Fibroblast of lung (primary cell): ENCODE measurements at places on chromosomes 7 and 10. TPM values are rescaled to one million over a fixed set of nuclear protein-coding genes. Genes with fewer than 3 reads are reported as not detected.
A peak's percentile ranks its signal among the peaks of the same experiment; 100 is the strongest.

DNA sequence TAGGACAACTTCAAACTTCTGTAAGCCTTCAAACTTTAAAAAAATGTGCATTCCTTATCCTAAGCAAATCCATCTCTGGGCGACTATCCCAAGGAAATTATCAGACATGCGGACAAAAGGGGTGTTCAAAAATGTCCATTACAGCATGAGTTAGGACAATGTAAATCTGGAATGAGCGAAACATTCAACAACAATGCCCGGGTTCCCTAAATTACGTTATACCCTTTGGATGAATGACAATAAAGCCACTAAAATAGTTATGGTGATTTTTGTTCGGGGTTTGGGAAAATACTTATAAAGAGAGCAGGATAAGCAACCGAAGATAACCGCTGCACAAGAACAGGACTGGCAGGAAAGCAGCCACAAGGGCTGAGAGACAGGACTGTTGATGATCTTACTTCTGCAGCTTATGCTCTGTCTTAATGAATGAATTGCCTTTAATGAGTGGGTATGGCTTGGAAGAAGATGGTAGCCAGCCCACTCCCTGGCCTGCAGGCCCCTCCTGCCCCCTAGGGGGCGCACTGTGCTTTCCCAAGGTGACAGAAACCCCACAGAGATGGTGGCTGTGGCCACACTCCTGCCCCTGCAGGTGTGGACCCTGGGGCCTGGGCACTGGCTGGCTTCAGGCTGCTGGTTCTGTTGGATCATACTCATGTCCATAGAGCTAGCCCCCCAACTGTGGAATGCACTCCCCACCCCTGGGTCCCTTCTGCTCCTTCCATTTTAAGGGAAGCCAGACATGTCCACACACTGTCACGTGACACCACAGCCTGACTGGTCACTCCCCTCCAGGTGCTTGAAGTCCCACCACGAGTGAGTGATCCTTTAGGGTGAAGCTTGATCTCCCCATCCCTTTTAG is 45.0 kb downstream of the ZCCHC24 start:
- no peaks in the 10 kb centered on the region for H3K36me3 ChIP-seq
- no peaks in the 10 kb centered on the region for H3K27me3 ChIP-seq
- DNase-seq: no peak
- peak overlapping the region; percentile 45 for H3K4me3 ChIP-seq
- peak overlapping the region; percentile 95 for H3K27ac ChIP-seq

Gene HOXA10
- under 0.01 and 0.17 TPM in 2 replicates for total RNA-seq

Gene PLCE1
- 0.33 and 1.0 TPM in 2 replicates for total RNA-seq

- H3K4me1 ChIP-seq: no peaks in the 10 kb centered on the region
- no peaks in the 10 kb centered on the region for H3K36me3 ChIP-seq
- H3K27ac ChIP-seq: no peak overlapping the region
- no peak for DNase-seq
Observed at GRCh38 chr7:101622609-101623173, 6.4 kb downstream of the MYL10 start.

DNA sequence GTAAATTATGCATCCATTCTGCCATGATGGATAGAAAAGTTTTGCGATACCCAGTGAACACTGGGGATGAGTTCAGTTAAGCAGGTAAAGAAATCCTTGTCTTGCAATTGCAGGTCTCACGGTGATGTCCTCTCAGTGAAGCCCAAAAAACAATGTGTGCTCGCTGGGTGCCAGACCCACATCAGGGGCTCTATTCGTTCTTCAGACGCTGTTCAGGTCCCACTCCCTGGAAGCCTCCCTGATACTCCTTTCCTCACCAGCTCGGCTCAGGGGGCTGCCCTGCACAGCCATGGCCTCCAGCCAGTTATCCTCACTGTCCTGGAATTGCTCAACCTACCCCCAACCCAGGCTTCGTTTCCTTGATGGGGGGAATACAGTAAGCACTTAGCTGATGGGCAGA is 323.5 kb downstream of the ADARB2 start:
- no peaks in the 10 kb centered on the region for H3K4me1 ChIP-seq
- DNase-seq: no peak
- H3K27me3 ChIP-seq: no peaks in the 10 kb centered on the region
- H3K4me3 ChIP-seq: no peak overlapping the region
- H3K36me3 ChIP-seq: no peaks in the 10 kb centered on the region

- no peak for DNase-seq
- H3K4me3 ChIP-seq: no peak overlapping the region
- no peaks in the 10 kb centered on the region for H3K36me3 ChIP-seq
- no peaks in the 10 kb centered on the region for H3K27me3 ChIP-seq
- H3K4me1 ChIP-seq: no peaks in the 10 kb centered on the region
Observed at GRCh38 chr7:37095122-37095521, 353.5 kb downstream of the ELMO1 start.

DNA sequence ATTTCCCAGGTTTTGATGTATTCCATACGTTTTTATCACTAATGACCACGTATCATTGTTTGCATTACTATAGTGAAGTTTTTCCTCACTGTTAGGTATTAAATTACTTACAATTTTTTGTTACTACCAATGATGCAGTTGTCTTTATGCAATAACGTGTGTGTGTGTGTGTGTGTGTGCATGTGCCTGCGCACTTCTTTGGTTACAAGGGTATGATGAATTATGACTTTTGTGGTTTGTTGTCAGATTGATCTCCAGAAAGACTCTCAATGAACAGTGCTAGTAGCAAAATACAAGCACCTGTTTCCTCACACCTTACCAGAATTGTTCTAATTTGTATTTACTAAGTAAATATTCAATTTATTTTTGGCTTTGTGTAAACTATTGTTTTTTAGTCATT is 51.5 kb downstream of the MCMBP start:
- no peak for DNase-seq
- H3K27me3 ChIP-seq: no peaks in the 10 kb centered on the region
- no peak overlapping the region for H3K4me3 ChIP-seq
- no peaks in the 10 kb centered on the region for H3K4me1 ChIP-seq
- peaks cover 2% of the 10 kb centered on the region for H3K36me3 ChIP-seq

Gene TRIM73
- total RNA-seq: 0.51 and 1.3 TPM in 2 replicates

DNA sequence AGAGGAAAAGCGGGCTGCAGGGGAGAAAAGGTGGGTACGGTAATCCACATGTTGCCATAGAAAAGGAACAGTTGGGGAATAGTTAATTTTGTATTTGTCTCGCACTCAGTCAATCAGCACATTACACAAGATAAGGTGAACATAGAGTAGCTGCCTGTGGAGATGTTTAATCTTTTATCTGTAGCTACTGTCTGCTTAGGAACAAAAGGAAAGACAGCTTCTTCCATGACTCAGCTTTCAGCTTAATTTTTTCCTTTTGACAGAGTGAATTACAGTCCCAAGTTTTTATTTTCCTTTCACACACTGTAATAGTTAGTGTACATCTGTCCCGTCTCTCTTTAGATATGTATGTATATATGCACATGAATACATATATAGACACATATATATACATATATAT is 39.3 kb upstream of the PODXL start:
- H3K4me3 ChIP-seq: no peak overlapping the region
- no peak overlapping the region for H3K27ac ChIP-seq
- no peaks in the 10 kb centered on the region for H3K36me3 ChIP-seq
- DNase-seq: no peak
- H3K4me1 ChIP-seq: no peaks in the 10 kb centered on the region

GRCh38 chr10:101133489-101134298 is 2.6 kb downstream of the TLX1 start:
- no peak for DNase-seq
- H3K4me3 ChIP-seq: no peak overlapping the region
- H3K27ac ChIP-seq: no peak overlapping the region
- no peaks in the 10 kb centered on the region for H3K36me3 ChIP-seq
- H3K4me1 ChIP-seq: no peaks in the 10 kb centered on the region
- peaks cover 91% of the 10 kb centered on the region for H3K27me3 ChIP-seq

DNA sequence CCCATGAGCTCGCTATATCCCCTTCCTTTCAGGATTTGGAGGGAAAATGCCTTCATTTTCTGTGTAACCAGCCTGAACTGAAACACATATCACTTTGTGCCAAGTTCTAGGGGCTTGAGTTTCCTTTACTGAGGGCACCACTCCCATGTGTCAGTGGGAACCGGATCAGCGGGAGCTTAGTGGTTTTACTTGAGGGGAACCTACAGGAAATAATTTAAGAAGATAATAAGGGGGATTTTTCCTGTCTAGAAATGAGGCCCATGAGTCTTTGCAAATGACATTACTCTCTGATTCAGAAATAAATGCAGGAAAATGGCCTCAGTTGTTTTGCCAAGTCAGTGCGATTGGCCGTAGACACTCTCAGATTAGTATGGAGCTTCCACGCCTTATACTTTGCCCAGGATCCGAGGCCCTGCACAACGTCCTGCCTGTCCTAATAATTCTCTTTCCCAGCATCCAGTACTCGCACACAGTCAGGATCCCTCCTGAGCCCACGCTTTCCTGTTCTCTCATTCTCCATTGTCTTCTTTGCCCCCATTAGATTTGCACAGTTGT is 86.4 kb upstream of the LYZL1 start:
- H3K4me3 ChIP-seq: no peak overlapping the region
- no peak for DNase-seq
- H3K27me3 ChIP-seq: no peaks in the 10 kb centered on the region
- H3K27ac ChIP-seq: no peak overlapping the region
- H3K36me3 ChIP-seq: no peaks in the 10 kb centered on the region
- no peaks in the 10 kb centered on the region for H3K4me1 ChIP-seq

DNA sequence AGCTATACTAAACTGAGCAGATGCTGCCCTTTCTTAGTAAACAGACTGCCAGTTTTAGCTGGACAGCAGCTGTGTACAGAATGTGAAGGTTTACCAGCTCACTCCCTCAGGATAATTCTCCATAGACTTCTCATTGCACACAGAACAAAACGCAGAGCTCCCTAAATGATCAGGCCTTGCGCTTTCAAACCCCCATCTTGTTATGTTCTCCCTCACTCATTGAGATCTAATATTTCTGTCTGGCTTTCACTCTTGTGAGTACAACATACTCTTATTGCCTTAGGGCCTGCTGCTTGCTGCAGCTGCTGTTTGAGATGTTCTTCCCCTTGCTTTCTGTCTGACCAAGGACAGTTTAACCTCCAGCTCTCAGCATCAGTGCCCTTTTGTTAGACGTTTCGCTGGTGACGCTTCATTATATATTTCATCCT is 17.3 kb downstream of the VWDE start:
- H3K36me3 ChIP-seq: no peaks in the 10 kb centered on the region
- H3K27ac ChIP-seq: no peak overlapping the region
- no peak overlapping the region for H3K4me3 ChIP-seq
- no peaks in the 10 kb centered on the region for H3K27me3 ChIP-seq
- no peak for DNase-seq
- no peaks in the 10 kb centered on the region for H3K4me1 ChIP-seq

DNA sequence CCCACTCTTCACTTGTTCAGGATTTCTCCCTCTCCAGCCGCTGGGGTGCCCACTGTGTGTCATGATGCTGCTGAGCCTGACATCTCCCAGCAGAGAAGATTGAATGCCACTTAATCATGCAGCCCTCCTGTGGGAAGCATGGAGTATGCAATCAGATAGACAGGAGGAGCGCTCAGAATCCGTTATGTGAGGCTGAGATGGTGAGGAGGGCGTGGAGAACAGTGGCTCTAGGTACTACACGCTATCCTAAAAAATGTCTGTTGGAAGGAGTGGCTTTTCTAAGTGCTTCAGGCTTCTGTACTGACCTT is 334.3 kb downstream of the LRMDA start:
- H3K36me3 ChIP-seq: no peaks in the 10 kb centered on the region
- DNase-seq: no peak
- H3K27ac ChIP-seq: no peak overlapping the region
- H3K27me3 ChIP-seq: peaks cover 2% of the 10 kb centered on the region
- no peak overlapping the region for H3K4me3 ChIP-seq
- peaks cover 2% of the 10 kb centered on the region for H3K4me1 ChIP-seq

- no peak overlapping the region for H3K27ac ChIP-seq
- DNase-seq: peak; percentile 56
- no peaks in the 10 kb centered on the region for H3K27me3 ChIP-seq
Observed at GRCh38 chr10:6738112-6738768, 158.2 kb upstream of the PRKCQ start.

Gene HMX2
- not detected in 2 replicates for total RNA-seq

- no peaks in the 10 kb centered on the region for H3K4me1 ChIP-seq
- no peak overlapping the region for H3K27ac ChIP-seq
- H3K36me3 ChIP-seq: no peaks in the 10 kb centered on the region
- no peaks in the 10 kb centered on the region for H3K27me3 ChIP-seq
- no peak for DNase-seq
Observed at GRCh38 chr7:72183835-72184234, 228.3 kb downstream of the CALN1 start.

DNA sequence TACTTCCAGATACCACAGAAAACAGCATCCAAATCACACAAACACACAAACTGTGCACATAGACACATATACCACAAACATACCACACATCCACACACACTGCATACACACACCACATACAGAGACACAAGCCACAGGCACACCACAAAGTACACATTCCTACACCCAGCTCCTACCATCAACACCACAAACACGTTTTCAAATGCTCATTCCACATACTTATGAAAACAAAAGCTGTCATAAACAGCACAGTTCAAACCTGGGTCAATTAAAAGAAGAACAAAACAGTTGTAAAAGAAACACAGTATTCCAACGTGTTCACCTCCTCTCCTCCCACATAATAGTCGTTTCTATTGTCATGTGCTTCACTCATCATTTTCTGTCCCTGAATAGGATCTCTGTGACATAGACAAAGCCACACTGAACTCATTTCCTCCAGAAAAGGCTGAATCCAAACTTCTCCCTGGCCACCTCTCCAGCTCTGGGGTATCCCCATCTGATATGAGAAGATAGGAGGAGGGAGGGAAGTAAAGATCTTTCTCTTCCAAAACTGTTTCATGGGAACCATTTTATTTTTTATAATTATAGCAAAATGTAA is 89.2 kb downstream of the CXCL12 start:
- no peaks in the 10 kb centered on the region for H3K27me3 ChIP-seq
- DNase-seq: no peak
- peaks cover 20% of the 10 kb centered on the region for H3K4me1 ChIP-seq
- no peaks in the 10 kb centered on the region for H3K36me3 ChIP-seq
- no peak overlapping the region for H3K4me3 ChIP-seq

DNA sequence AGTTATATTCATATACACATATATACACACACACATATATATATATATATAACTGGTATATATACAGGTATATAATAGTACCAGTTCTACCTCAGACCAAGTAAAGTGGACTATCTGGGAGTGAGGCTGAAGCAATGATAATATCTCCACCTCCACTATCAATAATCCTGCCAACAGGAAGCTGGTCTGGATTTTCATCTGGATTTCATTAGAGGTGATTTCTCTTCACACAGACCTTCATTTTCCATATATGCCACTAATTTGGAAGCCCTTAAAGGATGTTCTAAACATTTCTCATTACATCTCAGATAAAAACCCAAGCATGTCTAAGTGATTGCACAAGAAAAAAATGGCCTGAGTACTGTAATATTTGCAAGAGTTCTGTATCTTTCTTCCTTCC is 1.7 kb upstream of the SLC35B4 start:
- H3K4me1 ChIP-seq: peaks cover 4% of the 10 kb centered on the region
- H3K27ac ChIP-seq: no peak overlapping the region
- H3K36me3 ChIP-seq: no peaks in the 10 kb centered on the region
- no peaks in the 10 kb centered on the region for H3K27me3 ChIP-seq
- DNase-seq: no peak

Gene NRP1
- 362 and 373 TPM in 2 replicates for total RNA-seq

Gene LRMDA
- 1.0 and 2.0 TPM in 2 replicates for total RNA-seq

Gene SORCS3
- total RNA-seq: not detected in 2 replicates

Gene PIK3CG
- total RNA-seq: under 0.01 TPM in 1 of 2 replicates, not detected in the other

- H3K4me3 ChIP-seq: no peak overlapping the region
- no peak overlapping the region for H3K27ac ChIP-seq
- no peak for DNase-seq
- no peaks in the 10 kb centered on the region for H3K36me3 ChIP-seq
Observed at GRCh38 chr7:945556-946255, 8.8 kb downstream of the ADAP1 start.
